ENCODE measurements at places on chromosomes 1 and 21.
A peak's percentile ranks its signal among the peaks of the same experiment; 100 is the strongest.

- DNase-seq: no peak
Observed at GRCh38 chr1:163271535-163271934, 50.2 kb upstream of the NUF2 start.

GRCh38 chr1:194658090-194658439 is 1471.7 kb upstream of the B3GALT2 start:
- DNase-seq: no peak

DNA sequence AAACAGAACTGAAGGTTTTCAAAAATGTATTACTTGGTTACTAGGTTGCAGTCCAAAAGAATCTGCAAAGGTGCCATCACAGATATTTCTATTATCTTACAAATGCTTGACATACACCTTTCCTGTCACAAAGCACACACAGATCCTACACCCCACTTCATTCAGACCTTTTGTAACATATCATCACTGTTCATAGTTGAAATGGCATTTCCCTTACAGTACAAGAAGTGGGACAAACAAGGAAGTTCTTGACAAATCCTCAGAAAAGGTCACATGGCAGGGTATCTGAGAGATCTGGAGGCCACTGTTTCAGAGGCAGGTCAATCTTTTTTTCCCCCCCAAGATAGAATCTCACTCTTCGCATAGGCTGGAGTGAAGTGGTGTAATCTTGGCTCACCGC is 21.3 kb downstream of the TOR1AIP2 start:
- DNase-seq: no peak

GRCh38 chr1:81506699-81507098 is 294.0 kb upstream of the ADGRL2 start:
- DNase-seq: no peak

- DNase-seq: no peak
Observed at GRCh38 chr1:109467301-109467777, 993 bp downstream of the SYPL2 start.

- DNase-seq: no peak
Observed at GRCh38 chr1:204278958-204279357, 65.2 kb upstream of the GOLT1A start.

- DNase-seq: no peak
Observed at GRCh38 chr1:86866665-86867064, 47.3 kb downstream of the SELENOF start.

DNA sequence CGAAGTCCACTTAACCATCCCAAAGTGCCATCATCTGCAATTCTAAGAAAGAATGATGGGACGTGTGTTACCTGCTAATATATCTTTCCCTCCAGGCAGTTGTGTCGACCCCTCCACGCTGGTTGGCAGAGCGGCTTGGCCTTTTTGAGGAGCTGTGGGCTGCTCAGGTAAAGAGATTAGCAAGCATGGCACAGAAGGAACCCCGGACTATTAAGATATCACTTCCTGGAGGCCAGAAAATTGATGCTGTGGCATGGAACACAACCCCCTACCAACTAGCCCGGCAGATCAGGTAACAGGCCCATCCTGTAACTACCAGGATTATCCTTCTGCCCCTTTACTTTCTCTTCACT is 520 bp downstream of the TARS2 start:
- DNase-seq: no peak

GRCh38 chr21:15831497-15831896 is 101.7 kb downstream of the USP25 start:
- DNase-seq: no peak

DNA sequence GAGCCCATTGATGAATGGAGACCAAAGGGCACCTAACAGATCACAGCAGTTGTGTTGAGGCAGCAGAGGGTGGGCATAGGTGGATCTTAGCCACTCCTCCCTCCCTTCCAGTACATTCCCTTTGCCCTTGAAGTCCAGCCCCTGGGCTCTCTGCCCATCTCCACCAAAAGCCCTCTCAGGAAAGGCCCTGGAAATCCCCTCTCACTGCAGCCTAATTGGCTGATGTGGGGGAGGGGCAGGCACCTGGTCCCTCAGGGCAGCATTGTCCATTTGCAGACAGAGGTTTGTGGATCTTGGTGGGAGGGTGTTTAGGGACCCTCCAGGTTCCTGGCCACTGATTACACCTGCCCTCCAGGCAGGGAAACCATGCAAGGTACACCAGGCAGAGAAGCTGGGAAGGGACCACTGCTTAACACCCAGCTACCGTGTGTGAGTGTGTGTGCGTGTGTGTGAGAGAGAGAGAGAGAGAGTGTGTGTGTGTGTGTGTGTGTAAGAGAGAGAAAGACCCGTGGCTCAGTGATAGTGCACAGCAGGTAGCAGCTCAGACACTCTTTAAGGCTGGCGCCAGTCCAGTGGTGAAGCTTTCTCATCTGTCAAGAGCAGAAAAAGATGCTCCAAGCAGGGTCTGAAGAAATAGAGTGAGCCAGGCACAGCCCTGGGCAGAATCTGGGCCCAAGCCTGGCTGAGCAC is 71.1 kb downstream of the MATN1 start:
- DNase-seq: peak; percentile 13

DNA sequence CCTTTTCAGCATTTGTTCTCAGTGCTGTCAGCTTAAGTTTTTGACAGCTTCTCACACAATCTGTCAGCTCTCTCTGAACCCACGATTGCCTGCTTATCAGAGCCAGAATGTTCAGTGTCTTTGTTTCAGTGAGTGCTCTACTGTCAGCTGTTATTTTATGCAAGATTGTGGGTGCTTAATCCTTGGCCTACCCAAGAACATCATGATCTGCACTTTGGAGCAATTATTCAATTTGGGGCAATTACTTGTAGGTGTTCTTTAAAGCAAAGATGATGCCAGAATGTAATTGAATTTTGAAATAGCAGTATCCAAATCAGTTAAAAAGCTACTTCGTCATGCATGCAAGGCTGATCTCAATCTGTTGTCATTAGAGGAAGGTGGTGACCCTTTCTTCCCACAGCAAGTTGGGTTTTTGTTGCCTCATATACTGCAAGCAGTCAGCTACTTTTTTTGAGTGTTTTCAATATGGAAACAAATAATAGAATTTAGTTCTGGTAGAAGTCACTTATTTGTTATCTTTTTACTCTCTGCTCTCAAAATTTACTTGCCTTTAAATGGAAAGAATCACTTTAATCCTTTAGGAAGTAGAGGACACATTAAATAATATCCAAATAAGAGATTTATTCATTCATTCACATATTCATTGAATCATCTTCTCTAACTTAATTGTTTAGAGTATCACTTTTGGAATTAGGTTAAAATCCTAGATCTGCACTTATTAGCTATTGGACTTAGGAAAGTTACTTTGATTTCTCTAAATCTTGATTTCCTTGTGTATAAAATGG is 253.5 kb upstream of the CACYBP start:
- no peak for DNase-seq

DNA sequence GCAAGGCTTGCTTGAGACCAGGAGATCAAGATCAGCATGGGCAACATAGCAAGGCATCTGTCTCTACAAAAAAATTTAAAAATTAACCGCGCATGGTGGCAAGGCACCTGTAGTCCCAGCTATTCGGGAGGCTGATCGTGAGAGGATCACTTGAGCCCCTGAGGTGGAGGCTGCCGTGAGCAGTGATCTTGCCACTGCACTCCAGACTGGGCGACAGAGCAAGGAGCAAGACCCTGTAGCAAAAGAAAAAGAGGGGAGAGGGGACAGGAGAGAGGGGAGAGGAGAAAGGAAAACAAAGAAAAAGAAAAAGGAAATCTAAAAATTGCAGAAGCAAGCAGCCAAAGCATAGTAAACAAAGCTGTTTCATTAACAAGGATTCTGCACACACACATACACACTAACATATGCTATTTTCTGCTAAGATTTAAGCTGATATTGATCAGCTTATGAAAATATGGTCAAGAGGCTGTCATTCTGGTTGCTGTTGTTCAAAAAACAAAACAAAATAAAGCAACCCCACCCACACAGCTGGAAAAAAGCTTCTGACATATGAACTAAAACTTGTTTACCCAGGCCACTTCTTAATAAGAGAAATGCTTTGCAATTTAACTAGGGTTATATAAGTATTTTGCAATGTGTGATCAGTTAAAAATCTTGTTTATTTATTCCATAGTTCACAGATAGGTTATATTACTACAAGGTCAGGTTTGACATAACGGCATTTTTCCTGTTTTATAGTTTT is 1.8 kb downstream of the ARNT start:
- no peak for DNase-seq

GRCh38 chr1:201454608-201455007 is 14.4 kb downstream of the PHLDA3 start:
- no peak for DNase-seq

GRCh38 chr1:63688302-63688890 is 85.4 kb upstream of the ROR1 start:
- DNase-seq: no peak

DNA sequence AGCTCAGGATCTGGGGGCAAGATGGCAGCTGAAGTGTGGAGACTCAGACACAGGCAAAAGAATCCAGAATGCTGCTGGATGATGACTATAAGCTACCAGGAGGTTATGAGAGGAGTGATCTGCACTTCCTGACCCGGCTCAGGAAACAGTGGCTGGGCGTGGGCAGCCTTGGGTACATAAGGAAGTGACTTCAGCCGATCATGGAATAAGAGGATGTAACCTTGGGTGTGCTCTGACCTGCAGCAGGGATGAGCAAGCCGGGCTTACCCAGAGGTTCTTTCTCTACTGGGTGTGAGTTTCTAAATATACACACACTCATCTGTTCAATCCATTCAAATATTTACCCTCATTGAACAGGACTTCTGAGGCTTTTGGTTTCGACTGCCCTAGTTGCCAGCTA is 62.7 kb downstream of the CD34 start:
- DNase-seq: no peak

DNA sequence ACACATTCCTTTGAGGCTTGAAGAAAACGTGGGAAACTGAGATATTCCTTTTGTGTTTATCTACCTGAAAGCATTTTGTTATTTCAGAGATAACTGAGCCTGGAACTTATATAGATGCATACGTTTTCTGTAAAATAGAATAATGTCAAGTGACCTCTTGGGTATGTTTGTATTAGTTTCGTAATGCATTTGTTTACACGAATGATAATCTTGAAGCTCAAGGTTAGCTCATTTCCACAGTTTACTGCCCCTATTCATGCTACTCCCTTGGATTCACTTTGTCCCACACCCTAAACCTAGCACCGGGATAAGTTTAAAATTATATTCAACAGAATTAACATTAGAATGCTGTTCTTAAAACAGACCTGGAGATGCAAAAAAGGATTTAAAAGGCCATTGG is 54.4 kb downstream of the MRPL39 start:
- DNase-seq: no peak

DNA sequence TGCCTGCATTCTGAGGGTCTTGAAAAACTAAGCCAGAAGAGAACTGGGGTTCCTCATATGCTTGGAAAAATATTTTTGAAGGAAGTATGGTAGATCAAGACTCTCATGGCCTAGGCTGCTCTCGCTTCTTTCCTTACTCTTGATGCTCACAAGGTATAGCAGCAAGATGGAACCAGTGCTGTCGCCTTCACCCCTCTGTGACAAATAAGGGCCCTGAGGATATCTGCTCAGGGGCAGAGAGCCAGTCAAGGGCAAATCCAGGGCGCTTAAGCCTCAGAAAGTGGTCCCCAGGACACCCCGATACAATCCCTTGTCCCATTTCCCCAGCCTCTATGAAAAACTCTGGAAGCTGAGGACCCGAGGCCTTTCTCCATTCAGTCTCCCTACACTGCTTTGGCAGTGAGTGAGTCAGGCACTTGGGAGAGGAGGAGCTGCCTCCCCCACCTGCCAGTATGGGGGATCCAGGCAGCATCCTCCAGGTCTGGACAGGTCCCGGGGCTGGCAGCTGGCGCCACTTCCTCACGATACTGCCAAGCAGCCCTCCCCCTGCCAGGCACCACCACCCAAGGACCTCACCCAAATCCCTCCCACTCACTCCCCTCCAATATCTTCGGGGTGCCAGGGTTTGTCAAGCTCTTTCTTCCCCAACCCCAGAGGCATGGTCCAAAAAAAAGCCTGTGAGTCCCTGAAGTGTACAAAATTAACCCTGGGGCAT is 1.3 kb downstream of the IGSF9 start:
- DNase-seq: no peak

DNA sequence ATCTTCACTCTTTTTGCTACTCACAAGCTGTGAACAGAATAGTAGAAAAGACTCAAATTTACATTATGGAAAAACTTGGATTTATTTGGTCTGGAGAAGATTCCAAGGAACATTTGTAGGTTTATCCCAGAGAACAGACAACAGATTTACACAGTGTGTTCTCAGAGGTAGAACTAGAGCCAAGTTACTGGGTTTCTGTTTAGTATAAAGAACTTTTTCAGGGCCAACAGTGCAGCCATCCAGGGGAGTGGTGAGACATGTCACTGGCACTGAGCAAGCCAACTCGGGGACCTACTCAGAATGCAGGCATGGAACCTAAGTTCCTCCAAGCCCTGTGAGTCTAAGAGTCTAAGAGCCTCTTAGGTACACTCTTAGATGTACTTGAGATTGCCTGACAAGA is 142.6 kb downstream of the OMA1 start:
- no peak for DNase-seq

GRCh38 chr1:168665975-168666374 is 63.0 kb downstream of the DPT start:
- DNase-seq: no peak

GRCh38 chr21:43267391-43268085 is 98.7 kb downstream of the CRYAA start:
- DNase-seq: no peak

DNA sequence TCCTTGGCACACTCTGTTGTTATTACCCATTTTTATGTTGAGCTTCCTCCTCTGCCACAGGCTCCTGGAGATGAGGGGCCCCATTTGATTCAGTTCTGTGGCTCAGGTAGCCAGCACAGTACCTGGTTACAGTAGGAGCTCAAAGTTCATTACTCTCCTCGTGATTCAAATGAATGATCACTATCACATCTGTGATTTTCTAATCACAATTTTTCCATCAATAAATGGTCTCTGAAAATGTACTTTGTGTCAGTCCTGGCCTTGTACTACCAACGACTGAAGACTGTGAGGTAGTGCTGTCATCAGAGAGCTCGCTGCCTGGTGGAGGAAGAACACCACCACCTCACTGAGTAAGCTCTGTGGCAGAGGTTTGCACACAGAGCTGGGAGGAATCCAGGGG is 106.8 kb upstream of the JUN start:
- no peak for DNase-seq

- no peak for DNase-seq
Observed at GRCh38 chr21:37206496-37206895, 60.6 kb downstream of the VPS26C start.

DNA sequence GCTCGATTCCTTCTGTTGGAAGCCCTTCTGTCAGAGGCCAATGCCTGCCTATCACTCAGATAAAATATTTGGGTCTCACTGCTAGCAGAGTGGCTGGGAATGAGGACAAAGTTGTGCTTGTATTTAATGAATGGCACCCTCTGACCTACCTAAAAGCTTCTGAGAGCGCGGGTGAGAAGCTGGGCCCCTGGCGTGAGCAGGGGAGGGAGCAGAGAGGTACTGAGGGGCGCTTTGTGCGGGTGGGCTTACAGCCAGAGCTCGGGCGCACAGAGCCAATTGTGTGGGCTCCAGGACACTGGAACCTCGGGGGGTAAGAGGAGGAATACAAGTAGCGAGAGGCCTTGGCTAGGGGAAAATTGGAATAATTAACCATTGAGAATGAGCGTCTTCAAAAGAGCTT is 32.3 kb downstream of the PCAT6 start:
- no peak for DNase-seq

- DNase-seq: no peak
Observed at GRCh38 chr1:30778154-30778978, 20.8 kb upstream of the LAPTM5 start.

GRCh38 chr1:174795806-174796205 is 203.9 kb upstream of the CACYBP start:
- no peak for DNase-seq

GRCh38 chr1:164699815-164700491 is 141.0 kb downstream of the PBX1 start:
- no peak for DNase-seq

Data from activated CD4-positive, CD25-positive, alpha-beta regulatory T cell treated with anti-CD3 and anti-CD28 coated beads, Interleukin-2, amount 50 U/mL, for 72 hours (primary cell).